NCI-H1436 treated with DMSO at 0.1 percent for 48 hours (cell line): ENCODE measurements at places on chromosomes 2 and 18.

DNA sequence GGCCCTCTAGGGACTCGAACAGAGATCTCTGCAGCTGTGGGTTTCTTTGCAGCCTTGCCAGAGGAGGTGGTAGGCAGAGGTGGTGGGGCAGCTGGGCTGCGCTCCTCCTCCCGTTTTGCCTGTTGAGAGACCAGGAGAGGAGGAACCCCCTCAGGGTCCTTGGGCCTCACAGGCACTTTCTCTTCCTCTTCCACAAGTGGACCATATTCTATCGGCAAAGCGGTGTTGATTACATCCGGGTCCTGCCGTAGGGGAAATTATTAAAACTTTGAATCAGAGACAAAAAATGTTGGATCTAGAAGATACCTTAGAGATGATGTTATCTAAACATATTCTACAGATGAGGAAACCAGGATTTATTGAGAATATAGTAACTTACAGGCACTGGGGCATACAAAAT is 78.5 kb downstream of the CLIP4 start:
- no peak for DNase-seq

- no peak for DNase-seq
Observed at GRCh38 chr2:165191096-165191728, 12.6 kb downstream of the SCN3A start.

DNA sequence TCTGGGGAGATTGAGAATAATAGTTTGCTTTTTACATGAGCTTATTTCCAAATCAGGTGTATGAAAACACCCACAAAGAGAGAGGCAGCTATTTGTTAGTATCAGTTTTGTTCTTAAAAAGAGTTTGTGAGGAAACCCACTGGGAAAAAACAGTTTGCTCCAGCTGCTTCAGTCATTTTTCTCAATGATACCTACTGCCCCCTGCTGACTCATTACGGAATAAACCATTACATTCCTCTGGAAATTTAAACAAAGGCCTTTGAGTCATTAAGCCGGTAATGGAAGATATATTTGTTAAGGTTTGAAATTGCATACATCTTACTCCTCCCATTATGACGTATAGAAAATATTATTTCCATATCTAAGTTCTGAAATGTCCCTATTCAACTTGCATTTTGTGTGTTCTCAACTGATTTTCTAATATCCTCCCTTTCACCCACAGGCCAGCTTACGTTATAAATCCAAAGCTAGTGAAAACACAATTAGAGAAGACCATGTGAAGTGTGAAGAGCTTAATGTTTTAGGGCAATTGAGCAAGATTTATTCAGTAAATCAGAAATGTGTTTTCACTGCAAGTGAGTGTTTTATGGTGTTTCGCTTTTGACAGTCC is 761.6 kb downstream of the DSC3 start:
- DNase-seq = no peak

DNA sequence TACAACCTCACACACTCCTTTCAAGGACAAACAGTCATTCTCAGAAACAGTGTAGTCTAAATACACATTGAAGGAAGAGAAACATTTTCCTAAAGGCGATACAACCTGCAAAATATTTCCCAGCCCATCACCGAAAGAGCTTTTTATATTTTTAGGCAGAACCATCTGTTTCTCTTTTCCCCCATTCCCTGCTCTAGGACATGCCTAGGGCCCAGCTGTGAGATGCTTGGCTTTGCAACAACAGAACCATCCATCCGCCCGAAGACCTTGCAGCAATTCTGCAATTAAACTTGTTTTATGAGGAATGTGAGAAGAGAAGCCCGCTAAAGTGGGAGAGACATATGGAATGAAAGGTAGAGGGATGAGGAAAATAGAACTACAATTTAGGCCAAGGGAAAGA is 105.6 kb upstream of the RFX8 start:
- no peak for DNase-seq

GRCh38 chr2:219020604-219021365 is 20.5 kb downstream of the CFAP65 start:
- DNase-seq = no peak

GRCh38 chr18:11387880-11388279 is 221.5 kb upstream of the SLC35G4 start:
- no peak for DNase-seq

GRCh38 chr2:177667626-177668025 is 275.1 kb downstream of the AGPS start:
- no peak for DNase-seq

GRCh38 chr2:133266041-133266925 is 302.0 kb downstream of the NCKAP5 start:
- DNase-seq = no peak
